Activated CD4-positive, alpha-beta T cell treated with anti-CD3 and anti-CD28 coated beads, Interleukin-2, amount 10 ng/mL, durations not matched to agents 7 days and 5 days (primary cell): ENCODE measurements at places on chromosomes 16 and 17.

- no peak for DNase-seq
Measured at GRCh38 chr16:4884209-4884608, 36.9 kb downstream of the UBN1 start.

GRCh38 chr17:6536053-6536452, 20.3 kb downstream of the PITPNM3 start:
- DNase-seq: no peak

GRCh38 chr16:56989988-56990387, 631 bp downstream of the NLRC5 start:
- DNase-seq: no peak

GRCh38 chr16:22898874-22899348, 84.9 kb downstream of the HS3ST2 start:
- peak; percentile 52 for DNase-seq

DNA sequence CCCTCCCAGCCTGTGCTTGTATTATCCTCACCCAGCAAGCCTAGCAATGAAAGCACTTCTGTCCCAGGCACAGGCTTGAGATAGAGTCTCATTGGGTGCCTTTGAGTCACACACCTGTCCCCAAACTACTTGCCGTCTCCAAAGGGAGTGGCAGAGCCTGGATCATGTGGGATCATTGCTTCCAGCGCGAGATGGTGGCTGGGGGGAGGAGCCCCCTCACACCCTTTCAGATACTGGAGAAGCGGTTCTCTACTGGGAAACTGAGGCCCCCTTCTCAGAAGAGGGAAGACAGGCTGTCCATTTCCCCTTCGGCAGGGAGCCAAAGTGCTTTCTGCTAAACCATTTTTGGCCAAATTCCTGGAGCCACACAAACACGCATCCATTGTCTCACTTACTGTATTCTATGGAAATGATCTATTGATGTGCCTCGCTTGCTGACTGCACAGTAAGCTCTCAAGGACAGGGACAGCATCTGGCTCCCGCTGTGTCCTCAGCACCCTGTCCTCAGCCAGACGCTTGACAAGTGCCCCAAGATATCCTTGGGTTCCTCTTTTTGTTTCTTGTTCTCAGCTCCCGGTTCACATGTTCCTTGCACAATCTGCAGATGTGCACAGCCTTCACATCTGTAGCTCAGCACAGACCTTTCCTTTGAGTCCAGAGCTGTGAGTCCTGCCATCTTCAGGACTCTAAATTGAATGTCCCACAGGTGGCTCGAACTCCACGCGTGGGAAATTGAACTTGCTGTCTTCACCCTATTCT, 26.0 kb upstream of the DLX3 start:
- no peak for DNase-seq

DNA sequence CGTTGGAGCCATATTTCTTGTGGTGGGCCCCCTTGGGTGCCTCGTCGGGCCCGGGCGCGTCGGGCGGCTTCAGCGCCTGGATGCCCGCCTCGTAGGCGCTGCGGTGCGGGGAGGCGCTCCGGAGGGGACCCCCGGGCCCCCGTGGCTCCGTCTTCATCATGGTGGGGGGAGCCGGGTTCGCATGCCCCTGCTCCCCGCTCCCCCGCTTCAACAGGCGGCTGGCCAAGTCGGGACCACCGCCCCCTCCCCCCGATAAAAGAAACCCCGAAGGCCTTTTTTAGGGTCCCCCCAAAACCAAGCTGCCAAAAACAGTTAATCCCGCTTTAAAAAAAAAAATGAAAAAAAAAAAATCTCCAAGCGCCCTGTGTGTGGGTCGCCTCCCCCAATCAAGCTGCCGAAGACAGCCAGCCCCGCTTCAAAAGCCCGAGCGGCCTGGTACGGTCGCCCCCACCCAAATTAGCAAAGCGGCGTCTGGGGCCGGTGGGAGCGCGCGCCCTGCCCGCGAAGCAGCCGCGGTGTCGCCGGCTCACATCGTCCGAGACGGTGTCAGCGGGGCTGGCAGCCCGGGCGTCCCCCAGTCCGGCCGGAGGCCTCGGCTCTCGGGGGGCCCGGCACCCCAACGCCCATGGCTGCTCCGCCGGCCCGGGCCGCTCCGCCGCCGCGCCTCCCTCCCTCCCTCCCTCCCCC, at the start of gene PPP1R9B:
PPP1R9B (minus strand) TSS at position 324 of the 687 bp plus-strand sequence; CDS start at position 160, 164 bp downstream.
- DNase-seq: no peak

- no peak for DNase-seq
Measured at GRCh38 chr16:15970202-15970601, 20.8 kb downstream of the ABCC1 start.

DNA sequence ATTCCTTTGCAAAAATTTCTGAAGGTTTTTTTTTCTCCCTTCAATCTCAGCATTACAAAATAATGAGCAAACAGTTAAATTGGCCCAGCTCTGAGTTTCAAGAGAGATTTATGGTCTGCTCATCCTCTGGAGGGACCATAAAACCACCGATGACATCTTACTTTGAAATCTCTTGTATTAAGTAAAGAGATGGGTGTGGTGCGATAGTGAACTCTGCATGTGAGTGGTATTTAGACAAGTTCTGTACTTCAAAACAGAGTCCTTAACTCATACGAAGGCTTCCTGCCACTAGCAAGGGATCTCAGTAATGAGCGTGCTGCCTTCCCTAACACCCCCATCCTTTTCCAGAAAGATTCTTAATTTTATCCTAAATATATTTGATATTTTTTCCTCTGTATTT, 2.1 kb downstream of the FAM20A start:
- no peak for DNase-seq

DNA sequence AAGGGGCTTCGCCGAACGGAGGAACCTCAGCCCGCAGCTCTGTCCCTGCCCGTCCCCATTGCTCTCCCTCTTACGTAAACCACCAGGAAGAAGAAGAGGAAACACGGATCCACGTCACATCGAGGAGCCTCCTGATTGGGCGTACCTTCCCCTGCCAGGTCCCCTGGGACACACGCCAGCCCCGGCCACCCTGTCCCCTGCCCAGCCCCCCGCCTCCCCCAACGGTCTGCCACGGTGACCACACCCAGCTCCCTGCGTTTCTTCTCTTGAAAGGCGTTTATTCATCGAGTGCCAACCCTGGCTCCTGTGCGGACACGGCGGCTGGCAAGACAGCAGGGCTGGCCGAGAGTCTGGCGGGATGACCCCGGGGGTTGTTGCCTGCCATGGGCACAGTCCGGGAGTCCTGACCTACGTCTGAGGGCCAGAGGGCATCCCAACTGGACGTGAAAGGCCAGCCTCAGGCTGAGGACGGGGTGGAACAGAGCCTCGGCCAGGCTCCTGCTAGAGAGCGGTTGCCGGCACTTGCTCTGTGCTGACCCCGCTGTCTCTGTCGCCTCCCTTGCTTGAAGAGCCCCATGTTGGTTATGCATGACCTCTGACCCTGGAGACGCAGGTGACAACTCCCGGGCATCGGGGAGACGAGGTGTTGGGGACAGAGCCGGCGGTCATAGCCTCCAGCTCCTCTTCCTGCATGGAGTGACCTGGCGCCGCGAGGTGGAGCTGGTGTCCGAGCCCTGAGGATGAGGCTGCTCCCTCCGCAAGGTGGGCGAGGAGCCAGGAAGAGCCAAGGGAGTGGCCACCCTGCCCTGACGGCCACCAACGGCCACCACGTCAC, 40.5 kb upstream of the ACSF3 start:
- no peak for DNase-seq

- no peak for DNase-seq
Measured at GRCh38 chr17:42225646-42226045, 31.4 kb upstream of the GHDC start.

DNA sequence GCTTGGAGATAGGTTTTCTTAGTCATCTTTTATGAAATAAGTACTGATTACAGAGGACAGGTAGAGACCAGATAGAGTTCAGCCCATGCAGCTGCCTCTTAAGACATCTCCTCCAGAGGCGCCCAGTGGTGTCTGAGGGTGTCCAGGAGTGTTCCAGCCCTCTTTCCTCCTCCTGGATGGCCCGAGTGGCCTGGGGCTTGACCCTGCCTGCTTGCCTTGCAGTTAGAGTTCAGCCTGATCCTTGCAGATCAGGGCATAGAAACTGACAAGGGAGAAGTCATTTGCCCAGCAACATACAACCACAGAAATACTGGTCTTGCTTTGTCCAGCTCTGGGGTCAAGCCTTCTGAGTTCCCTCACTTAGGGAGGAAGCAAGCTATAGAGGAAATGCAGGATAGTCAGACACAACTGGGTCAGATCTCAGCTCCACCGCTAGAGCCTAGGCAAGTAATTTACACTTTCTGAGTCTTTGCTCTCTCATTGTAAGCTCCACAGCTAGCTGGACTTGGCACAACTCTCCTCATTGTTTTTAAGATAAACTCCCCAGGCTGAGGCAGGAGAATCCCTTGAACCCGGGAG, 3.6 kb upstream of the CCL1 start:
- no peak for DNase-seq

GRCh38 chr16:11848842-11849241, 2.5 kb downstream of the RSL1D1 start:
- no peak for DNase-seq

DNA sequence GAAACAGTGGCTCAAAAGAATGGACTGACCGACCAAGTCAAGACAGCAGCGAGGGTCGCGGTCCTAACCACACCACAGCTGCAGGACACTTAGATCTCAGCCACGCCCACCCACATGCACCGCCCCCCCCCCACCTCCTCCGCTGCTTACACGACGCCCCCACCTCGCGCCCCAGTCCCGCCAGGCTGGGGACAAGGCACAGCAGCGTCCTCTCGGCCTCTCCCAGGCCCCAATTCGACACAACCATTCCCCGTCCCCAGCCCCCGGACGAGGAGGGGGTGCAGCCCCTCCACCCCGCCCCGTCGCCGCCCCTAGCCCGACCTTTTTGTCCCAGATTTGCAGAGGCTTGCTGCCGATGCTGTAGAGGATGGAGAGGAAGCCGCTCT, 477 bp downstream of the CFAP20 start:
- peak; percentile 28 for DNase-seq

DNA sequence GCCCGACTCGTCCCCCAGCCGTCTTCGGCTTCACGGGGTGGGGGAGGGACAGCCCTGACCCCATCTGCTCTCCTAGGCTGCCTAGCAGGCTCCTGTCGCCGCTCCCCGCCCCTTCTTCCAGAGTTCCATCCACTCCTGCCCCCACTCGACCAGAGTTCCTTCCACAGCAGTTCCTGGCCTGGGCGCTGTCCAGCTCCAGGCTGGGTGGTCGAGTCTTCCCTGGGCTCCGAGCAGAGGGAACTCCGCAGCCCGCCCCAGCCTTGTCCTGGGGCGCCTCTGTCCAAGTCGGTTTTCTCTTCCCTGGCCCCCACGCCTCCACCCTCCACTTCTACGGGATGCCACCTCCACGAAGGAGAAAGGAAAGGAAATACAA, 1.4 kb downstream of the PYY start:
- no peak for DNase-seq

GRCh38 chr16:79076047-79076767, 524.3 kb downstream of the MAF start:
- DNase-seq: no peak

DNA sequence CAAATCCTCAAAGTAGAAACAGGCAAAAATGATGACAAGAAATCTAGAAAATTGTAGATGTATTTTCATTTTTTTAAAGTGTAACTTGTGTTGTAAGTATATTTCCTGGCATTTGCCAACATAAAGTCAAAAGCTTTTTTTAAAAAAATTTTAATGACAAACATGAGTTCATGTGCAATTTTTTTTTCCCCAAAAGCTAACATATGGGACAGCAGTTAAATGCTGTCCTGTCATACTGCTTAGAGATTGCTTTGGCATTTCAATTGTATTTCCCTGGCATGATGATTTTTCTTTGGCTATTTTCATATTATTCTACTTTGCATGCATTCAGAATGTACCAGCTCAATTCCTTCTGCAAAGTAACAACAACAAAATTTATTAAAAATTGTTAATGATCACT, 24.5 kb upstream of the CPPED1 start:
- DNase-seq: no peak

- DNase-seq: peak; percentile 53
Measured at GRCh38 chr17:81322271-81323082, 27.4 kb upstream of the SLC38A10 start.

DNA sequence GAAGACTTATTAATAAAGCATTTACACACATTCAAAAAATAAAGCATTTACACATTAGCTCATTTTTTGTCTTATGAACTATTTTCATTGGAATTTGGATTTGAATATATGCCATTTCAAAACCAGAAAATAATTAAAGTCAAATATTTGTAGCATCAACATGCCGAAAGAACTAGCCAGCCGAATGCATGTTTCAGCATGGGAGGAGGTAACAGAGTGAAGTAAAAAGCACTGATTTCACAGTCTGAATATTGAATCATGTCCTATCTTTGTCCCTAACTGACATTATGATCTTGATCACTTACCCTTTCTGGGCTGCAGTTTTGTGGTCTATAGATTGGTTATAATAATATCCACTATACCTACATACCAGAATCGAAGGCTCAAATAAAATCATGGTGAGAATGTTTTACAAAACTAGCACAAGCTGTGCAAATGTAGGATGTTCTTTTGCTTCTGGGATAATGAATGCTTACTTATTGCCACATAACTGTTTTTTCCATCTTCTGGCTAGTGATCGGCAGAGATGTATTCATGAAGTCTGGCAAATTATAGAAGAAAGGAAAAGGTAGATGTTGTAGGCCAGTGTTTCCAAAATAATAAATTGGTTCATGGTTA, 84.7 kb downstream of the TUBD1 start:
- DNase-seq: no peak

- peak; percentile 80 for DNase-seq
Measured at GRCh38 chr17:64599187-64599676, 62.9 kb downstream of the SMURF2 start.

DNA sequence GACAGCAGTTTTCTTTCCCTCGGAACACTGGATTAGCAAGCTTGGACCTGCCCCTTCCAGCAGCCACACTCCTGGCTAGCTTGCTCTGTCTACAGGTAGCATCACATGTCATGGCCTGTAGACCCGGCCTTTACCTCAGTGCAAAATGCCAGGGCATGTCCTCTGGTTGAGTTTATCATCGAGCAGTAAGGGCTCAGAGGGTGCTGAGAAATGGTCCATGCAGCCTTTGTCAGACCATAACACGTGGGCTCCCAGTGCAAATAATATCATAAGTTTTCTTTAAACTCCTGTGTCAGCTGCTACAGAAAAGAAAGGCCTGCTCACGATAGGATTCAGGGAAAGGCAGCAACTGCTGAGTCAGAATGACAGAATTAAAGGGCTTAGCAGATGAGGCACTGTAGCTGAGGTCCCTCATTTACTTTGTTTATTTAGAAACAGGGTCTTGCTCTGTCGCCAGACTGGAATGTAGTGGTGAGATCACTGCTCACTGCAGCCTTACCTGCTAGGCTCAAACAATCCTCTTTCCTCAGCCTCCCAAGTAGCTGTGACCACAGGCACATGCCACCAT, 8.0 kb upstream of the GNA13 start:
- no peak for DNase-seq

- peak; percentile 55 for DNase-seq
Measured at GRCh38 chr17:82299452-82299851, 18.0 kb downstream of the CD7 start.
